Neural progenitor cell (in vitro differentiated cells): ENCODE measurements at places on chromosomes 4 and X. TPM values are rescaled to one million over a fixed set of nuclear protein-coding genes. Genes with fewer than 3 reads are reported as not detected.

DNA sequence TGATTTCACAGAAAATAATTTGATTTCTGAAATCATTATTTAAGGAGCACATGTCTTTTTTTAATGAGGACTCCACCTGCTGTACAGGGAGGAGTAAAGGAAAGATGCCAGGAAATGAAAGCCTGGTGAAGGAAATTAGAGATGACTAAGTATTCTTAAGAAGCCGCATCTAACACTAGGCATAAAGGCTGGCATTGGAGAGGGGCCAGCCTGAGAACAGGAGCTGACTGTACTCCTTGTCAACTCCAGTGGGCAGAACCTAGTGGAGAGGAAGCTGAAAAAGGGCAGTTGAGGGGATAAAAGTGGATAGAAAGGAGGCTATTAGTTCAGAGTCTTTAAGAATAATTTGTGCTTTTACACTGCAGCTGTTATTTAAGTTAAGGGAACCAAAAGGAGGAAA lies 393.0 kb downstream of the PPP1R2C start:
- no peak for DNase-seq

- DNase-seq: no peak
Measured at GRCh38 chr4:33386764-33387163, 2666.6 kb downstream of the PCDH7 start.

DNA sequence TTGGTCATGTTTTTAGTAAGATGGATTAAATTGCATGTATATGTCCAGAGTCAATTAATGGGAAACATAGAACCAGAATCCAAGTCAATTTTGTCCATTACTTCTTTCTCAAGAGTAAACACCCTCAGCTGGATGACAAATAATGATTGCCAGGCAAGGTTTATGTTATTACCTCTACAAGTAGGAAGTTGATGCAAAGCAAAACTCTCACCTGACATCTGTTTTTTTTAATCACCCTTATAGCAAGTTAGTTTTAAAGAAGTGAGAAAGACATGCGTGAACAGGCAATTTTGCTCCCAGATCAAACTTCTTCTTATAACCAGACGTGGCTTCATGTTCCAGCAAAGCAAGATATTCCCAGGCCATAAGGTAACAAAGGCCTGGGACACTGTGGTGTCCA lies 348.5 kb upstream of the FTHL17 start:
- no peak for DNase-seq

DNA sequence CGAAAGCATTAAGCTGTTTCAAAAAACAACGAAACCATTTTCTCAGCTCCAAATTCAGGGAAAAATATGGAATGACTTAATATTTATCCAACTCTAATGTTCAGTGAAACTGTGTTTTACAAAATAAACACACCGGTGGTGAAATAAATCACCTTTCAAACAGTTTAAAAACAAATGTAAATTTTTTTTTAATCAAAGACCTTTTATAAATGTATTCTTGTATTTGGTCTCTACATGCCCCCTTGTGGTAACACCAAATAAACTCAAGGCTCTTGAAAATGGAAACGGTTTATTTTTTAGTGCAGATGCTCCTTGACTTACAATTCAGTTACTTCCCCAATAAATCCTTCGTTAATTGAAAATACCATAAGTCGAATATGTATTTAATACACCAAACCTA lies 45.8 kb upstream of the ITM2A start:
- peak; percentile 22 for DNase-seq

- no peak for DNase-seq
Measured at GRCh38 chr4:26058537-26058936, 144.5 kb downstream of the SMIM20 start.

DNA sequence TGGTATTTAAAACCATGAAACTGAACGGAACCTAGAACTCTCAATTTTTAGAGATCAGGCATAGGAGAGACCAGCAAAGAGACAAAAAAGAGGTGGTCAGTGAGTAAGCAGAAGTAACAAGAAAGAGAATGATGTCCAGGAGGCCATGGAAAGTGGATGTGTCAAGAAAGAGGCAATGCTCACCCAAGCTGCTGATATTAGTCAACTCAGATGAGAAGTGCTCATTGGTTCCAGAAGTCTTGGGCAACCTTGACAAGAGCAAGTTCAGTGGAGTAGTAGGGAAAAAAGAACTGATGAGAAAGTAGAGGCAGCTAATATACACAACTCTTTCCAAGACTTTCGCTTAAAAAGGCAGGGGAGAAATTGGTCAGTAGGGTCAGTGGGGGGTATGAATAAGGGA lies 23.0 kb upstream of the CCDC149 start:
- no peak for DNase-seq

DNA sequence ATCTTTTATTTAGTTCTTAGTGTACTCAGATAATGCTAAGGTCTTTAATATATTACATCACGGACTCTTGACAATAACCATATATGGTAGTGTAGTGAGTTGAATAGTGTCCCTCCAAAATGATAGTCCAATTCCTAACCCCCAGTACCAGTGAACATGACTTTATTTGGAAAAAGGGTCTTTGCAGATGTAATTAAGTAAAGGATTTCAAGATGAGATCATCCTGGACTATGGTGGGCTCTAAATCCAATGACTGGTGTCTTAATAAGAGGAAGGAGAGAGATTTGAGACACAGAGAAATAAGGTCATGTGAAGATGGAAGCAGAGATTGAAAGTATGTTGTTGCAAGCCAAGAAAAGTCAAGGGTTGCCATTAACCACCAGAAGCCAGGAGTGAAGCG lies 236.5 kb upstream of the DIPK2B start:
- no peak for DNase-seq

DNA sequence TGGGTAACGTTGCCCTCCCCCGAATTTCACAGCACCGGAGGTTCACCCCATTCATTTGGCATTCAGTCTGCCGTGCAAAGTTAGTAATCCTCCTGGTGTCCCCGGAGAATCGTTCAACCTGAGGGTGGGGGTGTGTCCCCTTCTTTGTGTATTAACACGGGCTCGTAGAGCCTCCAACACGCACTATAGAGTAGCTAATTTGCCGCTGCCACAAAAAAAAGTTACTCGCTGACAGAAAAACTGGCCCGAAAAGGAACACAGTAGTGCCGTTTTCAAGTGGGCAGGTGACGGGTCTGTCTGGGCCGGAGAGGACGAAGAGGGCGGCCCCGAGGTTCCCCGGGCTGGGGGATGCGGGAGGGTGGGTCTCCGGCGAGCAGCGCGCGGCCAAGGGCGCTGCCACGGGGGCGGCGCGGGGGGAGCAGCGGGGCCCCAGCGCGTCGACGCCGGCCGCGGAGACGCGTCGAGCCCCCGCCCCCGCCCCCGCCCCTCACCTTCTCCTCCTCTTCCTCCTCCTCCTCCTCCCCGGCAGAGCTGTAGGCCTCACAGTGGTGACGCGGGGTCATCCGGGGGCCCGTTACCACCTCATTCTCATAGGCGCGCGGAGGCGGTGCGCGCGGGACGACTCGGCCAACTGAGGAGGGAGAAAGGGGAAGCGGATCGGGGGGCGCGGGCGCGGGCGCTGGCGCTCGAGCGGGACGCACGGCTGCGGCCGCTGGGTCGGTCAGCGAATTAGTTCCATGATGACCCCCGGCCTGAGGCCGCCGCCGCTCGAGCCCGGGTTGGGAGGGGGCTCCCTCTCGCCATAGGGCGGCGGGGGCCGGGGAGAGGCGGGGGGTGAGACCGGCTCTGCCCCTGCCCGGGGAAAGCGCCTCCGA lies 571 bp downstream of the CCNI start:
- peak; percentile 80 for DNase-seq

GRCh38 chrX:150544222-150544787 lies 24.1 kb upstream of the MTM1 start:
- peak; percentile 50 for DNase-seq

DNA sequence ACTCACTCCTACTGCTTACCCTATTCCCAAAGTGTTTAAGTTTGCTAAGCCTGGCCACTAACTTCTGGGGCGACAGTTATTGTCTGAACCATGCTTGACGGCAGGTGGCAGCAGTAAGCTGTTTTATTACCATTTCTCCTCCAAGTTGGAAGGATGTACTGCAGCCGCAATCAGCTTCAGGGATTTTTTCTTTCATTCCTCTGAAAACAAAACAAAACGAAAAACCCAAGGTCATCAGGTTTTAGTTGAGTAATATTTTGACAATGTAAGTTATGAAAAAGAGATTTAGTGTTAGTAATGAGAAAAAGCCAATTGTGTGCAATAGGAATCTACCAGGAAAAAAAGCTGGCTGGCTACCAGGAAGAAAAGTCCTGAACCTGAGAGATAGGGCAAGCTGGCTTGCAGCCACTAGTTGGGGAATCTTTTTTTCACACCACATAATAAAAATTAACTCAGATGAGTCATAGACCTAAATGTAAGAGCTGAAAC lies 13.2 kb upstream of the RAB9B start:
- DNase-seq: peak; percentile 67

- peak; percentile 53 for DNase-seq
Measured at GRCh38 chr4:61201561-61201960, 1.4 kb downstream of the ADGRL3 start.

DNA sequence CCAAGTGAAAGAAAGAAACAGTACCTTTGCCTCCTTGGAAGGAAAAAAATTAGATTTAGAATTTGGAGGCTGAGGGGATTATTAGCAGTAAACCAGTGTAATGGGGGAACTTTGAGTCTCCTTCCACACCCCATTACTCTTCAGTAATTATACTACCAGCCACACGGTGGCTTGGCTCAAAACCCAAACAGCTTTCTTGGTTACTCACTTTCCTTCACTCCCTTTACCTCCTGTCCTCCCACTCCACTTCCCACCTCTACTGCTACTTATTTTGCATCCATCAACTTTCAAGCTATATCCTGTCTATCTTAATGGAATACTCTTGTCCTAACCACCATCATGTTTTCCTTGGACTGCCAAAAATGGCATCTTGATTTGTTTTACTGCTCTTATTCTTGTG lies 310.6 kb upstream of the AADAT start:
- DNase-seq: peak; percentile 15

- DNase-seq: no peak
Measured at GRCh38 chr4:142128529-142128928, 492.1 kb downstream of the IL15 start.

- DNase-seq: no peak
Measured at GRCh38 chrX:106247162-106247561, 79.1 kb downstream of the PWWP3B start.

DNA sequence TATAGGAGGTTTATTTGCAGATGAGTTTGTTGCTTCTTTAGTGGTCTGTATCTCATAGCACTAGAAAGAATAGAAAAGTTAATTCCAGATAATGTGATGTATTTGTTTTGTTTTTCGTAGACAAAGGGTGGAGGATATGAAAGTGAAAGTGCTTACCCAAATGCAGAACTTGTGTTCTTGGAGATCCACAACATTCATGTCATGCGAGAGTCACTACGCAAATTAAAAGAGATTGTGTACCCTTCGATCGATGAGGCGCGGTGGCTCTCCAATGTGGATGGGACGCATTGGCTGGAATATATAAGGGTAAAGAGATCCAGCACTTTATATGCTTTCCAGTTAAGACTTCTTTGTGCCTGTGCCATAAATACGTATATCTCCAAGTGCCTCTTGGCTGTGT lies 43.3 kb downstream of the MTMR1 start:
- DNase-seq: no peak

- peak; percentile 40 for DNase-seq
Measured at GRCh38 chrX:124223524-124223923, 108.9 kb upstream of the TEX13D start.

DNA sequence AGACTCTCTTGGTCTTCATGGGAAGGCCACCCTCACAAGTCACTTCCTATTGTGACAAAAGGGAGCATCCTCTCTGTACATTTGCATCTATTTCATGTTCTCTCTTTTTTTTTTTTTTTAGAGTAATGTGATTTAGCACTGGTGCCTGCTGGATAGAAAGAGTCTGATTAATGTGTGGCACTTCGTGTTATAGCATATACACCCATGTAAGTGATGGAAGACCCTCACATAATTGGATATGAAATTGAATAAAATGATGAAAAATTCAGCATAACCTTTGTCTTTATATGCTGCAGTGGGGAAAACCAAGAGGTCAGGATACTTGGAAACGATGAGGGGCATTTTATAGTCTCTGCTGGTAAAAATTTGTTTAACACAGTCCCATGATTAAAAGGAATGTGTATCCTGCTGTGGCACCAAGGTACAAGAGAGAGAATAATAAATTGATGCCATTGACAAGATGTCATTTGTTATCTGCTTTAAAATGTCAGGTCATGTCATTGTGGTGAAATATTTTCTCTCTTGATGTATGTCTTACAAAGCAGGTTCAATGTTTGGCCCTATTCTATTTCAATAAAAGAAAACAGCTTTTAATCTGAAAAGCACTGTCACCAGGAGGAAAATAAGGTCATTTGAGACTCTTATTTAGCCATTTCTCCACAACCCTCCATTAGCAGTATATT lies 1115.4 kb downstream of the STPG2 start:
- no peak for DNase-seq

DNA sequence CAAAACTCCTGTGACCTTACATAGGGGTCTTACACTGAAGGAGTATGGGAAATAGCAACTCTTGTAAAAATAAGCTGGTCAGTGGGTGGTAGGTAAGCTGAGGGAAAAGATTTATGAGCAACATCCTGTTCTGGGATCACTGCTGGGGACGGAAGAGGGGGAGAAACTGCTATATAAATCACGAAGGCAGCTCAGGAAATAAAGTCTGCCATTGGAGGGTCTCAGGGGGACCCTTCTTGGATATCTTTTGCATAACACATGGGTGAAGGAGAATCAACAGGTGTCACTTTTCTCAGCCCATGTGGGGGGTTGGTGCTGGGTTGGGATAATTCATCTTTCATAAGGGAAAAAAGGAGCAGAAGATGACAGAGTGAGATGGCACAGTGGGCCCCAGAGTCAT lies 33.7 kb downstream of the AFF1 start:
- DNase-seq: no peak

- no peak for DNase-seq
Measured at GRCh38 chr4:69321153-69321729, 41.0 kb downstream of the UGT2B28 start.

- no peak for DNase-seq
Measured at GRCh38 chr4:143091862-143092261, 92.9 kb upstream of the USP38 start.

DNA sequence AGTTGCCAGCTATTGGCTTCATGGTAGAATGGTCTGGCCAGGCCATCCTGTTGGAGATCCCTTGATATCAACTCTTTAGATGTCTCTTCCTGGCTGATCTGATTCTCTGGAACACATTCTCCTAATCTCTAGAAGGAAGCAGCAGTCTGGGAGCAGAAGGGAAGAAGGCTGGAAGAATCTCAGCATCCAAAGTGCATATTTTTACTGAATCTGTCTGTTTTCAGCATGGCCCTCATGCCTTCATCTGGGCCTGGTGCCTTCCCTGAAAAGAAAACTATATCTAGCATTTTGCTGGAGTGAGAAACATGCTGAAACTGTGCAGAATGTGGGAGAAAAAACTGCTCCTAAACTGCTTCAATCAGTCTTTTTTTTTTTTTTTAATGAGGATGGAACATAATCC lies 148.7 kb downstream of the REPS2 start:
- DNase-seq: no peak

GRCh38 chr4:188959424-188959823 lies 820.2 kb downstream of the TRIML1 start:
- DNase-seq: no peak

PRRG1 gene
- 6.9 and 8.7 TPM in 2 replicates for total RNA-seq

CYSLTR1 gene
- not detected in 2 replicates for total RNA-seq

KLF8 gene
- 14.8 and 15.4 TPM in 2 replicates for total RNA-seq

COL25A1 gene
- 1.3 and 2.0 TPM in 2 replicates for total RNA-seq

ARHGAP10 gene
- 20.2 and 20.3 TPM in 2 replicates for total RNA-seq

XPNPEP2 gene
- 0.19 and 1.7 TPM in 2 replicates for total RNA-seq

CT45A3 gene
- not detected in 2 replicates for total RNA-seq

GPC3 gene
- 968 and 1,039 TPM in 2 replicates for total RNA-seq

PASD1 gene
- total RNA-seq: not detected in 2 replicates

PFKFB1 gene
- total RNA-seq: 0.17 and 0.74 TPM in 2 replicates

XK gene
- total RNA-seq: 1.0 and 1.3 TPM in 2 replicates

CAPN6 gene
- total RNA-seq: 226 and 232 TPM in 2 replicates
